ENCODE measurements at places on chromosomes 12 and 14.

DNA sequence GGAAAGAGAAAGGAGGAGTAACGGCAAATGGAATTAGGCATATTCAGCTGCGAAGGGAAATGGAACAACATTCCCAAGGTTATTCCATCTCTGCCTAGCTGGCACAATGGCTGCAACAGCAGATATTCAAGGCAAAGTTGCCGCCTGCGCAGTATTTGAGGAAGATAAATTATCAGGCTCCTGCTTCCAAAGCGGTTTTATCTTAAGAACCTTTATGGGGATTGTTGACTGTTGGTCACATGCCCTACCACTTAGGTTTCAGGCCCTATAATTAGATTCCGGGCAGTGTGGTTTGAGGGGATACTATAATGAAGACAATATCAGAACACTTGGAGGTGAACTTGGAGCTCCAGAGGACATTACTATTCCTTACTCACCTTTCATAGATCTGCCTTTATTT is 99.7 kb downstream of the FGD4 start:
- DNase-seq: no peak

DNA sequence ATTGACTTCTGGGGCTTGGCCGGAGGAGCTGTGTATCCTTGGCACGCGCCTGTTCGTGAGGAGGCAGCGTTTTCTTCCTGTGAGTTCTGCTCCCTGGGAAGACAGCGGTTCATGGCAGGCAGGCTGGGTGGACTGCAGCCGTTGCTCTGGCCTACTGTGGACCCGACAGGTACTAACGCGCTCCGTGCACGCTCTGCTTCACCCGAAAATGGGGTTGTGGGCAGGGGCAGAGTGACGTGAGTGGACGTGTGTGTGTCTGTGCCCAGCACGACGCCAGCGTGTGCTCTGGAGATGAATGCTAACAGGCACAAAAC is 179.1 kb downstream of the KIF26A start:
- DNase-seq: no peak

DNA sequence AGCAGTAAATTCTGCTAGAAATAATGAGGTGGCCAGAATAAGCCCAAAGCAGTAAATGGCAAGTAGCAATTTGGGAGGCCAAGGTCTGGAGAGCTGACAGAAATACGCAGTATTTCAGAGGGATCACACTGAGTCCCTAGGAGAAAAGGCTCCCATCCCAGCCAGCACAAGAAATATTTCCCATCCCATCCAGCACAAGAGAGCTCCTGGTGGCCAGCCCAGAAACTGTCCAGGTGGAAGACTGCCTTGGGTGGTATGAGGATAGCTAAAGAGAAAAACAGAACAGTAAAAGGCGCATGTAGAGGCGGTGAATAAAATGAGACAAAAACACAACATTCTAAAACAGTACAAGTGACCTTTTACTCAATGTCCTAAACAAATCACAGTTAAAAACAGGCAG is 120.7 kb downstream of the HECTD4 start:
- no peak for DNase-seq

DNA sequence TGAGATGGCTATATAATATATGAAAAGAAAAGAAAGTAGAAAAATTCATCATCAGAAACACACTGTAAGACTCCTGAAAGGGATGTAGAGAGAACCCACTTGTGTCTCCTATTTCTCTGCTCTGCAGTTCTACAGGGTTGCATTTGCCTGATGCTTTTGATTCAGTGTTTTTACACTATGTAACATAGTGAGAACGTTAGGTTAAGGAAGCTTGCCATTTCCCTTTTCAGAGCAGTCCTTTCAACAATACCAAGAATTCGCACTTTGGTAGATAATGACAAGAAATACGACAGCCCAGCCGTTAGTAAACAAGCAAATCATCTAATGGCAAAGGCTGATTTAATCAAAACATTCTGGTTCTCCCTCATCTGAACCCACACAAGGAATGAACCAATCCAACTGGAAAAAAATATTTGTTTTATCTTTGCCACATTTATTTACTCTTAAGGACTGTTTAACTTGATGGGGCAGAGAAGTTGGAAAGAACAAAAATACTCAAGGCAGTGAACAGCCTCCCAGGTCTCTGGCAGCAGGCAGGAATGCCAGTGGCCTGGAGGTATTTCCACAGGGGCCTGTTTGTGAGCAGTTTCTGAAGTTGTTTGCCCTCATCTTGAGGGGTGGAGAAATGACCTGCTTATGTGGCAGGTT is 30.8 kb upstream of the SOCS2 start:
- DNase-seq: no peak

- peak; percentile 35 for DNase-seq
These were observed 3.7 kb upstream of the NECAP1 start for GRCh38 chr12:8078398-8078797.

DNA sequence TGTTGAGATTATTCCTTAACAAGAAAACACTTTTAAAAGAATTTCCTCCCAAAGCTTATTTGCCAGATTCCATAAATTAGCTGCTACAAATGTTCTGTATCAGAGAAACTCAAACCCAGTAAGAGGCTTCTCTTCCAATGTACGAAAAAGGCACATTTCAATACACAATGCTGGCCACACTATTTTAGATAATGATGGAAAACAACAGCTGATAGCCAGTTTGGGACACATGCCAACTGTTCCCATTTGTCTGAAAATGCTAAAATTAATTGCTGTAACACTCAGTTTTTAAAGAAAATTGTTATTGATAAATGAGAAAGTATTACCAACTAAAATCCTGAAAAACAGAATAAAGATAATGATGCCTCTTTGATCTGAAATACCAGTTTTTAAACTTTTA is 4.4 kb downstream of the CFL2 start:
- no peak for DNase-seq

GRCh38 chr14:104938436-104938835 is 13.8 kb downstream of the PLD4 start:
- DNase-seq: no peak

GRCh38 chr12:49584591-49584990 is 16.6 kb upstream of the MCRS1 start:
- no peak for DNase-seq

DNA sequence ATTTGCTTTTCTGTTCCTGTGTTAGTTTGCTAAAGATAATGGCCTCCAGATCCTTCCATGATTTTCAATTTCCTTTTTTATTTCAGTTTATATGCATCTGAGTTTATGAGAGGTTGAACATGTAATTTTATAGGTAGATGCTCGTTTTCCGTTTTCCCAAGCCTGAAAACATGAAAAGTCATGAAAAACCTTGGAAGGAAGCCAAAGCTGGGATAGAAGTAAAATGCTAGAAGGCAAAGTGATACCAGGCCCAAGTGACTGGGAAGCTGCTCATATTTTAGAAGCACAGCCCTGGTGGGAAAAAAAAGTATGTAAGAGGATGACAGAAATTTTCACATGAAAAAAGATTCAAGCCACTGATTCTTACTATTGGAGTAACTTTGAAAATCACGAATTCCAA is 290.8 kb downstream of the PRKD1 start:
- DNase-seq: no peak

- peak; percentile 16 for DNase-seq
These were observed 18.9 kb downstream of the PPP1R13B start for GRCh38 chr14:103828315-103828967.

DNA sequence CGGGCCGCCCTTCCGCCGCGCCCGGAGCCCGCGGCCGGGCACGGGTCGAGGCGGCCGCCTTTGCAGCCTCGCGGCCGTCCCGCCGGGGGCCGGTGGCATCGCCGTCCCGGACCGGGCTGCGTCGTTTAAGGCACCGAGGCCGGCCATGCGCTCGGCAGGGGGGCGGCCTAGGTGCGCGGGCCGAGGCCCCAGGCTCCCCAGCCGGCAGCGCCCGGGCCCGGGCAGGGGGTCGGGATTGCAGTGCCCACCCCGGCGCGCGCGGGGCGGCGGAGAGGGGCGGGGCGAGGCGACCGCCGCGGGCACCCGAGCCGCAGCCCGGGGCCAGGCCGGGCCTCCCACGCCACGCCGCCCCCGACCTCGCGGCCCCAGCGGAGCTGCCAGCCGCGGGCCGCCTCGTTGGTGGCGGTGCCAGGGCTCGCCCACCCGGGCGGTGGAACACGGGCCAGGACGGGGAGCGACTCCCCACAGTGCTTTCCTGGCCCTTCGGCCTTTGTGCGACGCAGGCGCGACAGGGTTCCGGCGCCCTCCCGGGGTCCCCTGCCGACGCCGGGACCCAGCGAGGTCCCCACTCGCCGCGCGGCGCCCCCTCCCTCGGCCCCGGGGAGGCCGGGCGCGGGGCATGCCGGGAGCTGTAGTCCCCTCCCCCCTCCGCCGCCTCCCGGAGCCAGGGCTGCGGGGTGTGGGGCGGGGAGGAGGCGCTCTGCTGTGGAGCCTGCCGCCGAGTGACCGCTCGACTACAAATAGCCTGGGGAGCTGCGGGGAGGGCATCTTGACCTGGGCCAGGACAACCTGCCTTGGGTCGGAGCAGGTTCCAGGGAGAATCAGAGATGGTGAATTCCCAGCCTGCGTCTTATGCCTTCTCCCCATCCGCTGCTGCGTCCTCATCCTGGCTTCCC is 769 bp downstream of the FKBP4 start:
- peak; percentile 40 for DNase-seq

GRCh38 chr14:103882503-103883262 is 35.3 kb upstream of the PPP1R13B start:
- DNase-seq: no peak

DNA sequence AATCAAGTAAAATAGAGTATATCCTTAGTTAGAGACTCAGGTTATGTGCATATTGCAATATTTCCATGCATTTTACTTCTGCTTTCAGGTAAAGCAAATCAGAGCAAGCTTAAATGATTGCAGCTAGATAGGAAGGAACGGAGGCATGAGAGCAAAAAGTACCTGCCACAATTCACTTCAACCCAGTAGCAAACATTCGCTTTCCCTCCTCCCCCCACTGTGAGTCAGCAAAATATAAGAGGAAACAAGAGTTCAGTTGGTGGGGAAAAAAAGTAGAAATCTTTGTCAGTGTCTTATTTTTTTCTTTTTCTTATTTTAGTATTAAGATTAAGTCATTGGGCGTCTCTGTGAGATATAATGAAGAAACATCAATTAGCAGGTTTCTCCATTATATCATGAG is 475.4 kb downstream of the NPAS3 start:
- DNase-seq: no peak

DNA sequence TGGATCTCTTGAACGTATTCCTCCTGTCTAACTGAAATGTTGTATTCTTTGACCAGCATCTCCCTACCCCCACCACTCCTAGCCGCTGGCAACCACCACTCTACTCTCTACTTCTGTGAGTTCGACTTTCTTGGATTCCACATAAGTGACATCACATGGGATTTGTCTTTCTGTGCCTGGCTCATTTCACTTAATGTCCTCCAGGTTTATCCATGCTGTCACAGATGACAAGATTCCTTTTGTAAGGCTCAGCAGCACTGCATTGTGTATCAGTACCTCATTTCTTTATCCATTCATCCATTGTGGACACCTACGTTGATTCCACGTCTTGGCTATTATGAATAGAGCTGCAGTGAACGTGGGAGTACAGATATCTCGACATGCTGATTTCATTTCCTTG is 10.5 kb downstream of the PRKAB1 start:
- DNase-seq: no peak

DNA sequence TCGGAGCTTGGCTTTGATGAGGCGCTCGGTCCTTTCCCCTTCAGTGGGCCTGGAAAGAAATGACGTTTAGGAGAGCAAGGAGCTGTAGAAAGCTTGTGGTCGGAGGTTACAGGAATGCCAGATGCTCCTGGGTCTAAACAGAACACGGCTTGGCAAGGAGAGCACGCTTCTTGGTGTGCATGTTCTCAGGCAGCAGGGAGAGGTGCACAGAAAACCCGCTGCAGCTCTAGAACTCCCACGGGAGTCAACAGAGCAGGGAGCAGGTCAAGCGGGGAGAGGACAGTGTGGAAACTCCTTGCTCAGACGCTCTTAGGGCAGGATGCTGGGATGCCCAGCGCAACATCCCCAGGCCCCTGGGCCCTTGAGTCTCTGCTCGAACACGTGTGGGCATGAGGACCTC is 51.0 kb downstream of the SSH1 start:
- DNase-seq: no peak

DNA sequence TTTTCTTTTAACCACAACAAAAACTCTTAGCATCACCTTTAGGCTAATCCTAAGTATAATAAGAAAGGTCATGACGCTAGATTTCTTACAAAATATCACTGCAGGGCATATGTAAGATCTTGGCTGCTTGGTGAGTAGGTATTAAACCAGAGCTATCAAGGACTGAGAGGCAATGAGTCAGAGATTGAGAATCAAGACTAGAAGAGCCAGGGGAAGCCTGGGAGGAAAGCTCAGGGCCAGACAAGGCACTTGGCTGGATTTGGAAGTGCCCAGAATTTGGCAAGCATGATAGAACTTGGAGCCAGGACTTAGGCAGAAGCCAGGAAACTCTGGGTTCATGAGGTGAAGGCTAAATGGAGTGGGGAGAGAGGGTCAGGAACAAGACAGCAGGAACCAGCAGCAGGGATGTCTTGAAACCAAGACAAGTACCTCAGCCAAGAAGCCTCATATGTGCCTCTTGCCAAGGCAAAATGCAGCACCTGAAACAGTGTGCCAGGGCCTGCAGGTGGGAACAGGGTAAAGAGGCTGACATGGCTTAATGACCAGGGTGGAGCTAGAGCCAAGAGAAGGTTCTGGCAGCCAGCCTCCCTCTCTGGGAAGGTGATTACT is 49.9 kb downstream of the PTHLH start:
- DNase-seq: no peak

DNA sequence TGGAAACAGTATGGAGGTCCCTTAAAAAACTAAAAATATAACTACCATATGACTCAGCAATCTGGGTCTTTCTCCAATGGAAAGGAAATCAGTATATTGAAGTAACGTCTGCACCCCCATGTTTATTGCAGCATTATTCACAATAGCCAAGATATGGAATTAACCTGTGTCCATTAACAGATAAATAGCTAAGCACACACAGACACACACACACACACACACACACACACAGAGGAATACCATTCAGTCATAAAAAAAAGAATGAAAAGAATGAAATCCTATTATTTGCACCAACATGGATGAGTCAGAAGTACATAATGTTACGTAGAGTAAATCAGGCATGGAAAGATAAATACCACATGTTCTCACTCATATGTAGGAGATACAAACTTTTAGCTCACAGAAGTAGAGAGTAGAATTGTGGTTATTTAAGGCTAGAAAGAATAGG is 4.7 kb downstream of the KLRK1 start:
- no peak for DNase-seq

Data from stimulated activated CD4-positive, alpha-beta T cell treated with anti-CD3 and anti-CD28 coated beads, TNF-alpha, amount 100 ng/mL, for 24 hours (primary cell).